DMS153 (cell line): ENCODE measurements at places on chromosomes 3 and 15.
A peak's percentile ranks its signal among the peaks of the same experiment; 100 is the strongest.

DNA sequence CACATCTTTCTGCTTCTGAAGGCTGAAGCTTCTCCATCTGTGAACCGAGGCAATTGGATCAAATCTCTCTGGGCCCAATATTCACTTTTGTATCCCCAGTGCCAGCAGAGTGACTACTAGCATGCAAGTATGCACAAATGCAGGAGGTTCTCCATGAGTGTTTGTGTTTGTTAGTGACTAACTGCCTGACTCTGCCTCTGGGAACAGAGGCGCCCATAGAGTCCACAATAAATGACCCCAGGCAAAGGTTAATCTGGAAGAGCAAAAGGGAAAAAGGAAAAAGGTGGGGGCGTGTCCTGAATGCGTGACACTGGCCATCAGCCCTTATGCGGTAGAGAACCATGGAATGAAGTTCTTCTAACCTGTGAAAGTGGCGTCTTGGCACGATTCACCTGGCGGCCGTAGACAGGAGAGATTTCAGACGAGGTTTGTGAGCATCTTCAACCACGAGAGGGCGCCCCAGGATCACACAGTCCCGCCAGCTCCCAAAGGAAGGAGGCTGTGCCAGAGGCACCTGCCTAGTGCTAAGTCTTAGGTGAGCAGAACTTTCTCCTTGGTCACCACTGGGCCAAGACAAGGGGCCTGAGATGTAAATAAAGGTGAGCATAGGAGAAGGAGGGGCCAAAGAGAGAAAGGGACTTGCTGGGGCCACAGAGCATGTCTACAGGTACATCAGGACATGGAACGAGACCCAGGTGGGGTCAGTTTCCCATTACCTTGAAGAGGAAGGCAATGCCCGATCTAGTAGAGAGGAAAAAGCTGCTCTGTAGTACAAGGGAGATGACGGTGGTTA, 44.2 kb downstream of the RBPMS2 start:
- DNase-seq, result peak; percentile 49

DNA sequence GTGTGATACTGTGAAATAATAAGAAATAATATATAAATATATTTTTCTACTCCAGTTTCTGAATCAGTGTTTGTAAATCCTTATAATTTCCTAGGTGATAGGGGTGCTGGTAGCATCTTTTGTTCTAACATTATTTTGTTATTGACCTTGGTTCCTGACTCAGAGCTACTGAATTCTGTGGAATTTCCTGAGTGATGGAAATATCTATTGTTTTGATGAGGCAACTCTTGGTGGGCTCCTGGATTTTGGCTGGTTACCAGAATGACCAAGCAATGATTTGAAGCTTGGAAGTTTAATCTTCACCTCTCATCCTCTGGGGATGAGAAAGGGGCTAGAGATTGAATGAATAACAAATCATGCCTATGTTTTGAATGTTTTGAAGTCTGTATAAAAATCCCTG, 377.3 kb downstream of the LPP start:
- no peak for DNase-seq

- DNase-seq, result no peak
Measured at GRCh38 chr3:187969581-187969950, 184.4 kb upstream of the LPP start.

GRCh38 chr3:116029266-116029665, 406.0 kb downstream of the GAP43 start:
- no peak for DNase-seq

DNA sequence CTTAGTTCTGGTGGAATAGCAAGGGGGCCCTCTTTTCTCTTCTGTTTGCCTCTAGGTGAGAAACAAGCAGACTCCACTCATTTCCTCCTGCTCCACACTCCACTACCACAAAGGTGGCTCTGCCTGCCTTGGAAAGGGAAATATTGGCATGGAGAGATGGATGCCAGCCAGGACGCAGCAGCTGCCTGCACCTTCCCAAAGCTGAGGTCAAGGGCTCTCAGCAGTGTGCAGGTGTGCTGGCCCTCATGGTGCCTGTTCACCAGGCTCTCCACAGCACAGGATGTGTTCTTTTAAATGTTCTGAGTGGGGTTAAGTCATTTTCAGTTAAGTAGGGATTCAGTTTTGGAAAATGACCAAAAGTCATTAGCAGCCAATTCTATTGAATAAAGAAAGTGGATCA, 211.2 kb upstream of the STRIT1 start:
- peak; percentile 95 for DNase-seq

DNA sequence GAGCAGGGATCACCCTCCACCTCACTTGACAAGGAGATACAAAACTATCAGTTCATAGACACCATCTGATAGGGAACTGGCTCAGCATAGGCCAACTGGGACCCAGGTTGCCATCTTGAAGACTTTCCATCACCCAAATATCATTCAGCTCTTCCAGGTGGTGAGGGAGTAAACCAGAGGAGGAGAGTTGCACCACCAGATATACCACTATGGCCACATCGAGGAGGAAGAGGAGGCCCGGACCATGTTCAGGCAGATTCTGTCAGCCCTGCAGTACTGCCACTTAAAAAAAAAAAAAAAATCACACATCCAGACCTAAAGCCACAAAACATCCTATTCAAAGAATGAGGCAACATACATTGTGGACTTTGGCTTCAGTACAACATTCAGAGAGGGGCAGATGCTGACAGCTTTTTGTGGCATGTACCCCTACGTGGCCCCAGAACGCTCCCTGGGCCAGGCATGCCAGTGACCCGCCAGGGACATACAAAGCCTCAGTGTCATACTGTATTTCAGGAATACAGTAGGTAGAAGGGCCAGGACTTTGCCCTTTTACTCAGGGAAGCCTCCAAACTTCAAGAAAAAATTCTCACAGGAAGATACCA, 18.4 kb upstream of the EMC3 start:
- DNase-seq, result no peak

DNA sequence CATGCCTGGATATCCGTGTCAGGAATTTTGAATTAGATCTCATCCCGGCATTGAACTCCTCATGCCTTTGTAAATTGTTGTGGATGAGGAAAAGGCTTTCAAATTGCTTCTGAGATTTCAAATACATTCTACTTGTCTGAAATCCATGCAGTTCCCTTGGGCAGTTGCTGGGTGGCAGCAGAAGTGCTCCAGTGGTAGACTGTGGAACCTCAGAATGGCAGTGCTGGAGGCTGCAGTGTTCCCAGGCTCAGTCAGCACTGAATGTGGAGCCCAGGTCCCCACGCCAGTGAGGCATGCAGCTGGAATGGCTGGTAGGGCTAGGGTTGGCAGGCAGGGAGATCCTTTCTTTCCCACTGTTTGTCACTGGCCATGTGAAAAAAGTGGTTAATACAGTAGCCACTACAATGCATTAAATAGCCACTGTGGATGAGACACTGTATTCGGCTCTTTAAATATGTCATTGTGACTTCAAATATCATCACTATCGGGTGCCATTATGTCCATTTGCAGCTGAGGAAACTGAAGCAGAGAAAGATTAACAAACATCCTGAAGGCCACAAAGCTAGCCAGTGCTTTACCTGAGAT, 98.6 kb downstream of the TPRG1 start:
- peak; percentile 80 for DNase-seq

GRCh38 chr3:197023241-197023997, 6.2 kb downstream of the MELTF start:
- peak; percentile 76 for DNase-seq

GRCh38 chr3:46119709-46120498, 88.2 kb downstream of the CCR1 start:
- no peak for DNase-seq

GRCh38 chr3:85783291-85783690, 824.5 kb downstream of the CADM2 start:
- DNase-seq, result no peak

- DNase-seq, result no peak
Measured at GRCh38 chr15:31149088-31149505, 47.6 kb upstream of the TRPM1 start.

DNA sequence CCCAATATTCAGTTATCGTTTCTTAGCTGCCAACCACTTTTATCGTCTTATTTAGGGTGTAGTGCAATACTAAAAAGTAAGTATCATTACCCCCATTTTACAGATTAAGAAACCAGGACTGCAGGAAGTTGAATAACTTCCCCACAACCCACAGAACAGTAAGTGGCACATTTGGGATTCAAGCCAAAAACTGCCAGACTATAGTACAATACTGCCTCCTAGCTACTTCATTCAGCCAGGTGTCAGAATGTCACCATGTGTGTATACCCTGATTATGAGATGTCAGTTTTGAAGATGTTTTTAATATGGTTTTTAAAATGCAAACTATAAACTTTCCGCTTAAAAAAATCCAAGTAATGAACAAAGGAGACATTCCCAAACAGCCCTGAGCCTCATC, 74.2 kb upstream of the PROK2 start:
- peak; percentile 36 for DNase-seq

- DNase-seq, result no peak
Measured at GRCh38 chr3:82157952-82158351, 396.5 kb upstream of the GBE1 start.

- no peak for DNase-seq
Measured at GRCh38 chr3:46239301-46239938, 2.8 kb upstream of the CCR3 start.

GRCh38 chr3:161104561-161105551, at the start of gene B3GALNT1:
TSS of gene B3GALNT1 (minus strand) at chr3:161105349. CDS start at chr3:161086754, 18,595 bp downstream.
- DNase-seq, result no peak

GRCh38 chr3:184175506-184175905, 851 bp downstream of the AP2M1 start:
- no peak for DNase-seq

DNA sequence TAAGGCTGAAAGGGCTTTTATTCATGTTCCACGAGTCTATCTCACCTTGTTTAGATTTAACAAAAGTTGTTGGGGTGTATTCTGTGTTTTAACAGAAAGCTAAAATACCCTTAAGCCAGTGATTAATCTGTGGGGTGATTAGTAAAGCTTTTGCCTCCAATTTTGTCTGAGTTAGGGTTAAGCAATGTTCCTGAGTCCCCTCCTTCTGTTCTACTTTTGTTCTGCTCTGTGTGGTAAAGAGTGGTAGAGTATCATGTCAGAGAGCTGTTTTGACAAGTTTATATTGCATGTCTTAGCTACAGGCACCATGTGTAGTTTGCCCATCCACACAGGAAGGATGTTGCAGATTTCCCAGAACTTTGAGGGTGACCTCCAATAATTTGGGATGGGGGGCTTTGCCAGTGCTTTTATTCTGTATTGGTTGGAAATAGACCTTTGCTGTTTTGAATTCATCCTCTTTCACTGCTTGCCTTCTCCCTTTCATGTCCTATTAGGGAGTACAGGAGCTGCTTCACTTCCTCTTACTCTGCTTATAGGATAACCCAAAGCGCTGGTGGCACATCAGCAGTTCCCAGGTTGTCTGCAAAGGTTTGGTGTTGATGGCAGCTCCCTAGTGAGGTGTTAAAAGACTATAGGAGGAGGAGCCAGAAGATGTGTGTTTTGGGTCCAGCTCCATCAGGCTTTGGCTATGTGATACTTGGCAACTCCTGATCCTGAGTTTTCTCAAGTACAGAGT, 7.4 kb downstream of the PDE8A start:
- DNase-seq, result no peak

- no peak for DNase-seq
Measured at GRCh38 chr3:4533489-4534443, 40.6 kb downstream of the ITPR1 start.

GRCh38 chr15:99630607-99631131, 64.9 kb downstream of the MEF2A start:
- no peak for DNase-seq

- no peak for DNase-seq
Measured at GRCh38 chr3:149407898-149408297, 30.4 kb upstream of the TM4SF1 start.

DNA sequence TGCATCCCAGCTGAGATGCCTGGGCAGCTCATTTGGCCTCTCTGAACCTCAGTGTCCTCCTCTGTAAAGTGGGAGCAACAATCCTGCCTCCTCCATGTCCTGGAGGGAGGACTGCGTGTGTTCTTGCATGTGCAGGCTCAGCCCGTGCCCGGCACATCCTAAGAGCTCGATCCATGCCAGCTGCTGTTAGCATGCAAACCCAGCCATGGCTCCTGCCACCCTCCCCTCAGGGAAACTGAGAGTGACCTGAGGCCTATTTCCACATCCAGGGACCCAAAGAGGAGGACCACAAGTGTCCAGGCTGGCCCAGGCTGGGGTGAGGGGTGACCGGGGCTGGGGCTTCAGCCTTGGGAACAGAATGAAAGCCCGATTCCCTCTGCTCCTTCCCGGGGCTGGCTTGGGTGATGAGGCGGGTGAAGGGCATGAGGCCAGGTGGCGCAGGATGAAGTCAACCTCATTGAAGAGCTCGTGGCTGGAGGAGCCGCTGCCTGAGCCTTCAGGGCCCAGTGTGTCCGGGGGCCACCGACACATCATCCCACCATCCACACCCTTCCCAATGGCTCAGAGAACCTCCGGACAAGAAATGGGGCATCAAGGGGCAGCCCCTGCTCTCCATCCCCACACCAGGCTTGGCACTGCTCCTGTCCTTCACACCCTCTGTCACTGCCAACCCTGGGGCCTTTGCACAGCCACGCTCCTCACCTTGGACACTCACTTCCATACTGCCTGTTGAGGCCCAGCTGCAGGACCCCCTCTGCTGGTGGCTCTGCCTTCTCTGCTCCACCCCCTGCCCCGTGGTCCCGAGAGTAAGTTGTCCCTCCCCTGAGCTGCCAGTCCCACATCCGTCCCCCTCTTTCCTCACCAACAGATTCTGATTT, 42.5 kb downstream of the ADAMTS7 start:
- DNase-seq, result no peak

DNA sequence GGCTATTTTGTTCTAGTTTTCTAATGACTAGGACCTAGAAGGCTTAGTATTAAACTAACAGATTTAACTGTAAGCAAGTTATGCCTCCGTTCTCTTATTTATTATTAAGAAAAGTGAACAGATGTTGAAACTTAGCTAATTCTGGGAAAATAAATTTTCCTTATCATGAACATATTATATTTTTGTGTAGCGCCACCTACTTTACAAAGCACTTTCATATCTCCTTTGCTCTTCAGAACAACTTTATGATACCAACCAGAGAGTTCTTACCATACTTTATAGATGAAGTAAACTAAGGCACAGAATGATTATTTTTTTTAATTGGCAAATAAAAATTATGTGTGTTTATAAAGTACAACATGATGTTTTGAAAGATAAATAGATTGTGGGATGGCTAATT, 59.4 kb downstream of the NME9 start:
- no peak for DNase-seq

GRCh38 chr3:8324747-8325146, 176.9 kb upstream of the LMCD1 start:
- no peak for DNase-seq

DNA sequence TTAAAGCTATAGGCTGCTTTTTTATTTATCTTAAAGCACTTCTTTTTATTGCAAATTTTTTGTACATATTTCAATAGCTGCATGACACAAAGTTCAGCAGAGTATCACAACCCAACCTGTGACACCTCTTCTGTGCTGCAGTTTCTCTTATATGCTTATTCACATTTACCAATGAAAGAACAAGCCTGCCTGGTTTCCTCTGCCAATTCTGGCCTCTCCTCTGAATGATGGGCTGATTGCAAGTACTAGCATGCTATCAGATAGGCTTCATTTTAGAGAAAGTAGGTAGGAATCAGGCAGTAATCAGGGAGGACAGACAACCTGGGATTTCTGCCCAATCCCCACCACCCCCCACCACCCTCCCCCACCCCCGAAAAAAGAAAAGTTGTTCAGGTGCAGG, 26.6 kb downstream of the ACKR4 start:
- no peak for DNase-seq

- DNase-seq, result no peak
Measured at GRCh38 chr3:13892304-13892703, 12.4 kb upstream of the WNT7A start.

GRCh38 chr3:52025453-52025852, 29.8 kb upstream of the RPL29 start:
- no peak for DNase-seq

- no peak for DNase-seq
Measured at GRCh38 chr3:7461202-7461825, 600.4 kb downstream of the GRM7 start.
